ENCODE measurements at places on chromosomes 1 and 21.

GRCh38 chr1:7459914-7460313, 311.2 kb upstream of the VAMP3 start:
- DNase-seq: no peak

DNA sequence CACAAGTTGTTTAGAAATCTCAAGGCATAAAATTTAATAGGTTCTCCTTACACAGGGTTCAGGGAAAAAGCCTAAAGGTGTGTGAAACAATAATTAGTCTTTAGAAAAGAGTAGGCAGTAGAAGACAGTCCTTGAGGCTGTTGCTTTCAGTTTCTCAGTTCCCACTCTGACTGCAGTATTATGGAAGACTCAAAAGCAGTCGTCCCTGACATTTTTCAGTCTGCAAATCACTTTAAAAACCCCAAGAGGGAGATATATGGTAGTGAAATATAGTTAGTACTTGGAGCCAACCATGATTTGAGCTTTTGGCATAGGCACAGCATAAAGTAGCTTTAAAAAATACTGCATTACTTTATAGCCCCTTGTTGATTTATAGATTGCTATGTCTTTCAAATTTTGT, 299.7 kb downstream of the OLFM3 start:
- DNase-seq: no peak

DNA sequence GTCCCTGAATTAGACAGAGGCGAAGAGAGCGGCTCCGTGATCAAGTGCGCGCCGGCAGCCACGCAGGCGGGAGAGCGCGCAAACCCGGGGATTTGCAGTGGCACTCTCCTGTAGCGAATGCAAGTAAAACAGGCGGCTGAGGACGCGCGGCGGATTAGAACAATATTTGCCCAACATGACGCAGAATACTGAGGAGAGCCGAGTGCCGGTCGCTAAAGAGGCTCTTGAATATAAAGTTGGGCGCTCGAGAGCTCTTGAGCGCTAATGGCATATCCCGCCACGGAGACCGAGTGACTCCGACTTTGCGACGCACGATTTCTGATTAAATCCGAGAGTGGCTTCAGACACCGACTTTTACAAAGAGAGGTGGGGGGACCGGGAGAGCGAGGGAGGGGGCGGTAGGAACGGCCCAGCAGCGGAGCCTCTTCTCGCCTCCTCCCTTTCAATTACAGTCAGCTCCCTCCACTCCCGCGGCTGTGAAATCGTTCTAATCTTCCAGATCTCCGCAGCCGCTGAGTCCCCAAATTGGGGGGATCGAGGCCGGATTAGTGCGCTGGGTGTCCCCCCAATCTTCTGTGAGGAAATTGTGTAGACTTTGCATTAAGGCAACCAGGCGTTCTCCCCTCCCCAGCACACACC, 2.3 kb downstream of the PAX7 start:
- DNase-seq: no peak

DNA sequence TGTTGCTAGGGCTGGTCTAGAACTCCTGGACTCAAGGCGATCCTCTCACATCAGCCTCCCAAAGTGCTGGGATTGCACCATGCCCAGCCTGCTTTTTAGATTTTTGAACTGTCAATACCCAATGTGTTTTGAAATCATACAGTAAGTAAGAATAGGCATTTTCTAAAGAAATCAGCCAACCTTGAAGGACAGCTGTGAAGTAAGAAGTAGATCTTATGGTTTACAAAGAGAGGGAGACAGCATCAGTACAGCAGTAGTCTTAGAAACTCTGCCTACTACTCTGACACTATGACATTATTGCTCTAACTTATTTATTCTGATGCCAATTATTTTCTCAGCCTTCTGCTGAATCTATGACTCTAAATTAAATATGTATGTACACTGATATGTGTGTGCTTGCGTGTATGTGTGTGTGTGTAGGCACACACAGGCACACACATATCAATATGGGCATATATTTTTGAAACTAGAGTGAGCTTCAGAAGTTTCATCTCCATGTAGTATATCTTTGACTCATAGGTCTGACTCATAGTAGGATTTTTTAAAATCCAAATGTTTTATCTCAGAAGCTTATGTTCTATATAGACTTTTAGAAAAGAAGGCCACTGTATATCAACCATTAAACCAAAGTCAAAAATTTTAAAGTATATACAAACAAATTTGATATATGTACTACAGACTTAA, 140.4 kb downstream of the COL24A1 start:
- no peak for DNase-seq

GRCh38 chr1:39800471-39800835, 11.8 kb upstream of the BMP8B start:
- DNase-seq: peak; percentile 7

DNA sequence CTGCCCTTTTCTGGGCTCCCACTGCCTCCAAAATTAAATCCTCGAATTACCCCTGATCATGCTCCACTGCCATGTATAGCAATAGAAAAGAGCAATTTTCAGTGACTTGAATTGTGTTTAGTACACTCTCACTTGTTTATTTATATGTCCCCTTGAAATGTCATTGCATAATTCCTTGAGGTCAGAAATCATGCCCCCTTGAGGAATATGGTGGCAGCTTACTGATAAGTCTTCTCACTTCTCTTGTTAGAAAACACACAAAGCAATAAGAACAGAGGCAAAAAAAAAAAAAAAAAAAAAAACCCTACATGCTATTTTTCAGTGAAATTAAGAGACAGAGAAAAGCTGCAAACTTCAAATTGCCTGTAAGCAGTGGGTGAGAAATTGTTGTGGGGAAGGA, 37.5 kb downstream of the GPR88 start:
- DNase-seq: no peak

DNA sequence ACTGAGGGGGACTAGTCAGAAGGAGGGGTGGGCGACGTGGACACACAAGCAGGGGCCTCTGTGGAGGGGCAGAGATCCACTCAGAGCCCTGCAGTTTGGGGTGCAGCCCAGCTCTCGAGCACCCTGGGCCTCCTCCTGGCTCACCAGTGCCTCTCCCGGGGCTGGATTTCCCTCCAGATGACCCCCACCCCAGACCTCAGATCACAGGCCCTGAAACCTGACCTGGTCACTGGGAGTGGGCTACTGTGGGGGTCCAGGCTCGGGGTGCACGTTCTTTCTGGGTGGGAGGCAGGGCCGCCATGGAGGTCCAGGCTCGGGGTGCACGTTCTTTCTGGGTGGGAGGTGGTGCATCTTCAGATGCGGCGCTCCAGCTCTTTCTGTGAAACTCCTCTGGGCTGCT, 10.3 kb upstream of the LHX4 start:
- no peak for DNase-seq

DNA sequence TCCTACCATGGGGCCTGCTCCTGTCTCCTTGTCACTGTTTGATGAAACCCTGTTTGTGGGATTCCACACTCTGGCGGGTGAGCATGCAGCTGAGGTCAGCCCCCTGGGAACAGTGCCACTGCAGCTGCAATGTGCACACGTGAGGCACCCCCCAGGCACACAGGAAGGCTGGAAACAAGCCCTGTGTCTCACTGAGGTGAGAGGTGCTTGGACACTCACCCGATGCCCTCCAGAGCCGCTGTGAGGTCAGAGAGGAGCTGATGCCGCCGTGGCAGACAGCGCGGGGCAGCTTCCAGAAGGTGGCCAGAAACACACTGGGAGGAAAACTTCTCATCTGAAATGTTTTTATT, 49.7 kb downstream of the SLX9 start:
- no peak for DNase-seq

GRCh38 chr1:41222496-41222895, 19.6 kb downstream of the SCMH1 start:
- DNase-seq: no peak

GRCh38 chr1:4796161-4797015, 142.0 kb downstream of the AJAP1 start:
- DNase-seq: no peak

DNA sequence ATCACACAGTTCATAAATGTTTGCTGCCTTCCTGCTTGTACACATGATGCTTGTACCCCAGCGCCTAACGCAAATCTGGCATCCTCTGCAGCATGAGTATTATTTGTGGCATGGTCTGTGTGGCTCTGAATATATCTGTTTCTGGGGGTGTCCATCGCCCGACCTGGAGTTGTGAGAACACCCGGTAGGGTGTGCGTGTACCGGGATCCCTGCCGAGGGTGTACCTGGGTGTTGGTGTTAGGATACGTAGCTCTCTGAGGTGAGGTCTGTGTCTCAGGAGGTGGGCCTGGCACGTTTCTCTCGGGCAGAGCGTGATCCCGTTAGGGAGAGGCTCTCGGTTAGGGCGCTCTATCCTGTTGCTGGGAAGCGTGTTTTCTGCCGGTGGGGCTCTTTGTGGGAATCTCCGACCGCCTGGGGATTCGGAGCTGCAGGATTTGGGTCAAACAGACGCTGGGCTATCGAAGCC, 10.4 kb upstream of the CDC20 start:
- peak; percentile 76 for DNase-seq

DNA sequence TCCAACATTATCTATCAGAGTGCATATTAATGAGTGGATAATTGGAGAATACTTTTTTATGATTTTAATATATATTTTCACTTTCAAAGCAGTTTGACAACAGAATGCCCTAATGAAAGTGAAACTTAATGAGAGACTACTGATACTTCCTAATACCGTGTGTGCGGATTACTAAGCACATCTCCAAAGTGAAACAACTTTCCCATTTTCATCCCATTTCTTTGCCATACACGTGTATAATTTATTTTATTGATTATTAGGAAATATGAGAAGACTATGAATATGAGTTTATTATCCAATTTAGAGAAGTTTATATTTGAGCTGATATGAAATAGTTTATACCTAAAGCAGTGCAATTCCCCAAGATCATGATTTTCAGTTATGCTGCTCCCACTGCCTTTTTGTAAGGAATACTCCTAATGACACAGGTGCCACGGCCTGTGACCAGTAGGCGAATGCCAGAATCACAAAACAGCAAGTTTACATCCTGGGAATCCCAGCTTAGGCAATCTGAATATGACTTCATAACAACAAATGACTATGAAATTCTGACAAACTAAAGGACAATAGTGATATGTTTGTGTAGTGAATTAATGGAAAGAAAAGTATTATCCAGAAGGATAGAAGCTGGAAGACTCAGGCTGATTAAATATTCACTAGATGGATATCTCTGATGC, 202.9 kb downstream of the NCAM2 start:
- DNase-seq: no peak

DNA sequence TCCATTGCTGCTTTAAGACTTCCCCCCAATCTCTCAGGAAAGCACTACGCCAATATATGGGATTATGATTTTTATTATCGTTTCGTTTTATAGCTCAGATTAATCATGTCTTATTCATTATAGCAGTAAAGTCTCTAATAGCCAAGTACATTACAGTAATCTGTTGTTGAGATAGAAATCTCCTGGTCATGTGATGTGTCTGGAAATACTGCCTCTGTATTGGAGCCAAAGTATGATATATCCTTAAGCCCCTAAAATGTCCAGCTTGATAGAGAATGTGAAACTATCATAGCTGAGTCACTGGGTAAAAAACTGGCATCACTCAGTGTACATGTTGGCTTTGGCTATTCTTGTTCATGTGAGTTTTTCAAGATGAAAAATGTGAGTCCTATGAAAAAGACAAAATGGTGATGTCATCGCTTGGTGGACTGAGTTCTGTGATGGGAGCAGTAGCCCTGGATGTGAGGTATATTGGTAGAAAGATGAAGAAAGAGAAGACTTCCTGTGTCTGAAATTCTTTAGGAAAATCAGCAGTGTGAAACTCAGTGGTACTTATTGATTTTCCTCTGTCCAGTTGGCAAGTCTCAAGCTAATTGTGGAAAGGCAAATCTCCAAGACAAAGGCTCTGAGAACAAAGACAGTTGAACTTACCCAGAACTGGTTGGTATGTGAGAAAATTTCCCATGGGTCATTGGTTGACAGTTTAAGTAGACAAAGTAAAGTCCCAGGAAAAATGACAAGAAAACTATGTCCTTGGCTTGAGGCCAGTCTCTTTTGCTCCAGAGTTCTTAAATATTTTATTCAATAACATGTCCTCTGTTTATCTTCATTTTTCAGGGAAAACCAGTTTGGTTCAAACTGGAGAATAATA, 76.2 kb downstream of the BRINP2 start:
- DNase-seq: no peak

- DNase-seq: no peak
These were observed 117.8 kb downstream of the HHAT start for GRCh38 chr1:210446479-210446878.

Data from cardiac septum (tissue), 1 donor.